ENCODE measurements at places on chromosomes 7 and 10.

- no peak for DNase-seq
These were observed 57.0 kb upstream of the ARL4A start for GRCh38 chr7:12630513-12630819.

- no peak for DNase-seq
These were observed 164.2 kb downstream of the HDAC9 start for GRCh38 chr7:18659746-18660145.

GRCh38 chr10:114758331-114758730 lies 63.2 kb upstream of the FHIP2A start:
- no peak for DNase-seq

DNA sequence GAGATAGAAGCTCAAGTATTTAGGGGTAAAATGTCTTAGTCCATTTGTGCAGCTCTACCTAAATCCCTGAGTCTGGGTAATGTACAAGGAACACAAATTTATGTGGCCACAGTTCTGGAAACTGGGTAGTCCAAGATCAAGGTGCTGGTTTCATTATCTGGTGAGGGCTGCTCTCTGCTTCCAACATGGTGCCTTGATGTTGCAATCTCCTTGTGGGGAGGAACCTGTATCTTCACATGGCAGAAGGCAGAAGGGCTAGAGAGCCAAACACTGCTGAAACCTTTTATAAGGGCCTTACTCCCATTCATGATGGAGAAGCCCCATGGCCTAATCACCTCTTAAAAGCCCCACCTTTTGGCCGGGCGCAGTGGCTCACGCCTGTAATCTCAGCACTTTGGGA lies 8.7 kb upstream of the BAZ1B start:
- no peak for DNase-seq

GRCh38 chr7:22582863-22583622 lies 83.1 kb upstream of the STEAP1B start:
- DNase-seq, result no peak

DNA sequence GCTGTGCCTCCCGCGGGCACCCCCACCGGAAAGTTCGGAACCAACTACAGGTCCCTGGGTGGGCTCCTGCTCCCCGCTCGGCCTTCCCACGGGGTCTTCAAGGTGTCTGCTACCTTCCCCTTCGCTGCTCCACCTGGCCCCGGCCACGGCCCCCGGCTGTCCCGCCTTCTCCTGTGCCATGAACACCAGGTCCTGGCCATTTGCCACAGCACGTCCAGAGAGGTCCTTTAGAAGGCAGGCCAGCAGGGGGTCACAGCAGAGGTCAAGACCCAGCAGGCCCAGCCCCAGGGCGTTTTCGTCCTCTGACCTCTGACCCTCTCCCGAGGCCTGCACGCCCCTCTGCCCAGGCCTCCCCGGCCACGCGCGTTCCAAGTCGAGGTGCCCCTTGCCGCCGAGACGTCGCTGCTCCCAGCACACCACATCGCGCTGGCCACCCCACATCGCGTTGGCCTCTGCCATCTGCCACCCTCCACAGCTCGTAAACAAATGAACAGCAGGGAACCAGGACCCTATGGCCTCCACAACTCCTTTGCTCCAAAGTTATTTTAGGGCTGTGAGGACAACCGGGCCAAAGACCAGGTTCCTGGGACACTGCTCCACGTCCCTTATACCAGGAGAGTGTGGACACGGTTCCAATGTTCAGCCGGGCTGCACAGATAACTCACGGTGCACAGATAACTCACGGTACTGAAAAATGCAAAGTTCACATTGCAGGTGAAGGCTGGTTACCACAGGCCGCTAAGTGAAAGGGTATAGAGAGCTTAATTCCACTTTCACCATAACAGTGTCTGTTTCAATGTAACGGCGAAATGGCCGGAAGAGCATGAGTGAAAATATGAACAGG lies 74.3 kb downstream of the CFAP46 start:
- DNase-seq, result no peak

DNA sequence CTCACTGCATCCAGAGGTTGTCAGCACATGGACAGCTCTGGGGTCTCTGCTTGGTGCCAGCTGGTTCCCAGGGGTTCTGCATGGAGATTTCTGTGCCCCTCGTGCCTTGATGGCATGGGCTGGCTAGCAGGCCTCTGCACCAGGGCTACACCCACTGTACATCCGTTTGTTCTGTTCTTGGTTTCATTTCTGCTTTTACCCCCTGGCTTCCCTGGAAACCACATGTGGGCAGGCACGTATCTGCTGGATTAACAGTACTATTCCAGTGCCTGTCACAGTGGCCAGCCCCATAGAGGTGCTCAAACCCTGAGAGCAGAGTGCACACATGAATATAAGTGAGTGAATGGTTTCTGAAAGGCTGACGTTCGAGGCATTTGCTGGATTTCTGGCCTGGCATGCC lies 207.2 kb upstream of the GPR26 start:
- DNase-seq, result no peak

GRCh38 chr7:22438994-22439393 lies 61.0 kb downstream of the STEAP1B start:
- DNase-seq, result no peak

GRCh38 chr10:33010132-33011037 lies 52.4 kb upstream of the ITGB1 start:
- peak; percentile 59 for DNase-seq

DNA sequence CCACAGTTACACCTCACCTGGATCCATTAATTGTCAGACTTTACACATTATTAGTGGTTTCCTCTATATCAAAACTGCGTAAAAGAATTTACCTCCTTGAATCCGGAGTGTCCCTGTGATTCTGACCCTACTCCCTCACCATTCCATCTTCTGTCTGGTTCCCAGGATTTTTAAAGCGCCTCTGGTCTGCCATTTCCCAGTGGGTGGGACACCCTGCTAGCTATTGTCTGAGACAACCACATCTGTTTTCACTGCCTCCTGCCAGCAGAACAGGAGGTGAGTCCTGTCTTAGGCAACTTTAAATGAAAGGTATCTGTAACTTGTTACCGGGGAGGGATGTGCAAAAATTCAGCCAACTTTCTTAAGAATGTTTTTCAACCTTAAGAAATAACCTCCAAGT lies 2.3 kb downstream of the MACROH2A2 start:
- DNase-seq, result no peak

DNA sequence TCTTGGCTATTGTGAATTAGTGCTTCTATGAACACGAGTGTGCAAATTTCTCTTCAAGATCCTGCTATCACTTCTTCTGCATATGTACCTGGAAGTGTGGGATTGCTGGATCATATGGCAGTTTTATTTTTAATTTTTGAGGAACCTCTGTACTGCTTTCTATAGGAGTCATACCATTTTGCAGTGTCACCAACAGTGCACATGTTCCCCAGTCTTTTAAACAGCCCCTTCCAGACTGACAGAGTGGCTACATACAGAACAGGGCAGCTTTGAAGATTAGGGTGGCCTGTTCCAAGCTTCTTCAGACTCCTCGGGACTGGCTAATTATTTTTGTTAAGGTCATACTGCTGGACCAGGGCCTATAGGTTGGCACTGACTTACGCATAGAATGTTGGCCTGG lies 82.9 kb downstream of the AUTS2 start:
- DNase-seq, result no peak

GRCh38 chr10:23472181-23472580 lies 33.3 kb downstream of the OTUD1 start:
- no peak for DNase-seq

GRCh38 chr7:37208528-37208927 lies 240.1 kb downstream of the ELMO1 start:
- DNase-seq, result peak; percentile 55

DNA sequence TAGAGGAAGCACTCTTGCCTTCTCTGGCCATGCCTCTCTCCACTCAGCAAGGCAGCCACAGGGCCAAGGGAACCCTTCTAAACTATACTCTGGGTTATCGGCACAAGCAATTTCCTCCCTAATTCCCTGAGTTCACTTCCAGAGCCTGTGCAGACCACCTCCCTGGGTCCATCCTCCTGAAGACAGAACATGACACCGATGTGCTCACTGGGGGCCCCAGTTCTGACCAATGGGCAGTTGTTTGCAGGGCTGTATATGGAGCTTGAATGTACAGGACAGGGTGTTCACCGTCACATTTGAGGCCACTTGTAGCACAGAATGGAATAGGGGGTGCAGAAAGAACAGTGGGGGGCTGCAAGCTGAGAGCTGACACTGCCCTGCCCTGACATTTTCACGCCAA lies 77.7 kb downstream of the TFEC start:
- DNase-seq, result no peak

- no peak for DNase-seq
These were observed 150.3 kb upstream of the FAM171A1 start for GRCh38 chr10:15521328-15521903.

GRCh38 chr7:53656881-53657280 lies 621.4 kb downstream of the POM121L12 start:
- no peak for DNase-seq

DNA sequence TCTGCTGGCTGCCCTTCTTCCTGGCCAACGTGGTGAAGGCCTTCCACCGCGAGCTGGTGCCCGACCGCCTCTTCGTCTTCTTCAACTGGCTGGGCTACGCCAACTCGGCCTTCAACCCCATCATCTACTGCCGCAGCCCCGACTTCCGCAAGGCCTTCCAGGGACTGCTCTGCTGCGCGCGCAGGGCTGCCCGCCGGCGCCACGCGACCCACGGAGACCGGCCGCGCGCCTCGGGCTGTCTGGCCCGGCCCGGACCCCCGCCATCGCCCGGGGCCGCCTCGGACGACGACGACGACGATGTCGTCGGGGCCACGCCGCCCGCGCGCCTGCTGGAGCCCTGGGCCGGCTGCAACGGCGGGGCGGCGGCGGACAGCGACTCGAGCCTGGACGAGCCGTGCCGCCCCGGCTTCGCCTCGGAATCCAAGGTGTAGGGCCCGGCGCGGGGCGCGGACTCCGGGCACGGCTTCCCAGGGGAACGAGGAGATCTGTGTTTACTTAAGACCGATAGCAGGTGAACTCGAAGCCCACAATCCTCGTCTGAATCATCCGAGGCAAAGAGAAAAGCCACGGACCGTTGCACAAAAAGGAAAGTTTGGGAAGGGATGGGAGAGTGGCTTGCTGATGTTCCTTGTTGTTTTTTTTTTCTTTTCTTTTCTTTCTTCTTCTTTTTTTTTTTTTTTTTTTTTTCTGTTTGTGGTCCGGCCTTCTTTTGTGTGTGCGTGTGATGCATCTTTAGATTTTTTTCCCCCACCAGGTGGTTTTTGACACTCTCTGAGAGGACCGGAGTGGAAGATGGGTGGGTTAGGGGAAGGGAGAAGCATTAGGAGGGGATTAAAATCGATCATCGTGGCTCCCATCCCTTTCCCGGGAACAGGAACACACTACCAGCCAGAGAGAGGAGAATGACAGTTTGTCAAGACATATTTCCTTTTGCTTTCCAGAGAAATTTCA lies 1.7 kb downstream of the ADRB1 start:
- peak; percentile 9 for DNase-seq

DNA sequence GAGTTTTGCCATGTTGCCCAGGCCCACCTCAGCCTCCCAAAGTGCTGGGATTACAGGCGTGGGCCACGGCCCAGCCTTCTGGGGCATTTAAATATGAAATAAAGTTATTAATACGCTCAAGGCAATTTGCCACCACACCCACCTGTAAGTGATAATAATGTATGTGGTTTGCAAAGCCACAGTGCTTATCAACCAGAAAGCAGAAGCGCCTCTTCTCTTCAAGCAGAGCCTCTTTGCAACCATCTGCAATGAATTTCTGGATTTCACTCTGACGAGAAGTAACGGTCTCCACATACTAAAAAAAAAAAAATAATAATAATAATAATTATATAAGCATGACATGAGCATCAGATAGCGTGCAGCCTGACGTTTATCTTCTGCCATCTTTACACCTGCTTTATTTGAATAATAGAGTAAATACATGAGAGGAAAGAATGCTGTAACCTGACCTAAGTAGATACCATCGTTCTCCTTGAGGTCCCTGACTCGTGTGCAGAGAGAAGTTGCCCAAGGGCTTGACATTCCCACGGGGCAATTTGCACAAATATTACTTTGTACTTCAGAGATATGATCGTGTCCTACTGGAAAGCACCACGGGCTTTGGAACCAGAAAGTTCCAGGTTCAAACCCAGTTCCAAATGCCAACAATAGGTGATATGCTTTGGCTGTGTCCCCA lies 34.0 kb downstream of the BRI3 start:
- DNase-seq, result no peak

DNA sequence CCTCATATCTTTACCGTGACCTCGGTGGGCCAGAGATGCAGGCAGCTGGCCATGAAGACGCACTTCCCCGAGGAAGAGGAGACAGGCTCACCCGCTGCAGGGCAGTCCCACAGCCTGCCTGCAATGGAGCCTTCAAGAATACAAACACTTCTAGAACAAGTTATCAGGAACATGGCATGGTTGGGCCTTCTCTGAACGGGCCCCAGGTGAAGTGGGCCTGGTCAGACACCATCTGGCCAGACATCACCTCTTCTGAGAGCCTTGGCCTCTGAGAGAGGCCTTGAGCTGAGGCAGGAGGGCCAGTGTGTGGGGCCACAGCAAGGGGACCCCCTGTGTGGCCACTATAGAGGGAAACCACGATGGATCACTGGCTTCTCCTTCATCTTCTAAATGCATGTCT lies 112.4 kb upstream of the GDF10 start:
- no peak for DNase-seq

GRCh38 chr10:4103603-4104002 lies 318.6 kb upstream of the KLF6 start:
- DNase-seq, result no peak

- DNase-seq, result no peak
These were observed 7.6 kb upstream of the SLC18A3 start for GRCh38 chr10:49602380-49603023.

- no peak for DNase-seq
These were observed 38.0 kb upstream of the TMEM196 start for GRCh38 chr7:19811386-19811785.

DNA sequence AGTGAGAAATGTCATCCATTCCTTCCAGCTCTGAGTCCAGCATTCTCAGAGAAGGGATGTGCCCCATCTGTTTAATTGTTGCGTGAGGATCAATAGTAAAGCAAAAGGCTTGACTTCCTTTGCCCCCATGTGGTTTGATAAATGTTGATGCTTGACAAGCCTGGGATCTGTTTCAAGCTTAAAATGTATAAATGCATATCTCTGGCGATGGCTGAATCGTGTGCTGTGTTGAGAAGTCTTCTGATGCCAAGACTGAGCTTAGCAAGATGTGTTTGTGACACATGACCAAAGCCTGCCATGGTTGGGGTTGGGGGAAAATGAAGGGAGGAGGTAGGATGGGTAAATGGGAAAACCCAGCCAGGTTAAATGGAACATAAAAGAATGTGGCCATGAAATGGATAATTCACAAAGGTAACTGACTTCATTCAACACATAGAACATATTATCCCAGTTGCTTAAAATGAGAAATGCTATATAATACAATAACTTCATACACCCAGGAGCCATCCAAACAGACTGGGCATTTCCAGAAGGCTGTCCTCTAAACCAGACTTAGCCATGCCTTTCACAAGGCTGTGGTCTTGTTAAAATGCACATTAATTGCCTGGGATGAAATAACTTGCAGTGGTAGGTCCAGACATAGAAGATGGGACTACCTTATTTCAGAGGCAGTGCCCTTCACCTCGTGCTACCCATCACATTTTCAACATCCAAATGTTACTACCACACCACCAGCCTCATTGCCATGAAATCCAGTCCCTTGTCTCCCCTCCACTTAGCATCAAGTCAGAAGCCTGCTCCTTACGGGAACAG lies 147.3 kb upstream of the PDE1C start:
- no peak for DNase-seq

Measured in CD4-positive, alpha-beta T cell treated with Interleukin-17A for 4 hours (primary cell).